EL (cell line): ENCODE measurements at places on chromosomes 6 and 20.

DNA sequence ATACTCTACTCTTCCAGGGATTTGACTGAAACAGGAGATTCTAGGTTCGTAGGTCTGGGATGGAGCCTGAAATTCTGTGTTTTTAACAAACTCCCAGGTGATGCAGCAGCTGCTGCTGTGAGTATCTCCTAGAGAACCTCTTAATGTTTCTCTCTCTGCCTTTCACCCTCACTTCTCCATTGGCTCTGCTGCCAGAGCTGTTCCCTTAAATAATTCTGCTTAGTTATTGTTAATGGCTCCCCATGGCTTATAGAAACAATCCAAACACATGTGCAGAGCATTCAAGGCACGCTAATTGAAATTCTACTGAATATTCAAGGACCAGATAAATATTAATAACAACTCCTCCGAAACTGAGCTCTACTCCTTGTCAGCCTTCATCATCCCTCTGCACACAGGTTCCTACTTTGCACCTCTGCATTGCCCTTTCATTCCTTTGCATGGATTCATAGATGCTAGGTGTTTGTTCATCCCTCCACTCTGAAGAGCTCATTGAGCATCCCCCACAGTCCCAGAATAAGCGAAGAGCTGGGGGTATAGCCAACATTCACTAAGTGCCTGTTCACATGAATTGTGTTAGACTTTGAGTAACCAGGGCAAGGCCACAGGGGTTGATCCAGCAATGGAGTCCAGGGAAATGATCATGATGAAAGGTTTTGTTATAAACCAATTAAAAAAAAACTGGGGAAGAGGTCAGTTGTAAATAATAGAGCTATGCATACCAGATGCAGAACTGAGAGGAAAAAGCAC, 488.4 kb upstream of the JAG1 start:
- no peak for DNase-seq

- peak; percentile 47 for DNase-seq
Measured at GRCh38 chr6:42402184-42402583, 49.5 kb downstream of the TRERF1 start.

GRCh38 chr6:89079511-89080234, 878 bp upstream of the PNRC1 start:
- DNase-seq = peak; percentile 65

- DNase-seq = no peak
Measured at GRCh38 chr6:49649988-49650387, 13.3 kb upstream of the RHAG start.

GRCh38 chr20:44651684-44652423, at the start of gene ADA:
TSS of gene ADA (minus strand) at chr20:44651699. CDS start at chr20:44651607, 92 bp downstream.
- peak; percentile 64 for DNase-seq

DNA sequence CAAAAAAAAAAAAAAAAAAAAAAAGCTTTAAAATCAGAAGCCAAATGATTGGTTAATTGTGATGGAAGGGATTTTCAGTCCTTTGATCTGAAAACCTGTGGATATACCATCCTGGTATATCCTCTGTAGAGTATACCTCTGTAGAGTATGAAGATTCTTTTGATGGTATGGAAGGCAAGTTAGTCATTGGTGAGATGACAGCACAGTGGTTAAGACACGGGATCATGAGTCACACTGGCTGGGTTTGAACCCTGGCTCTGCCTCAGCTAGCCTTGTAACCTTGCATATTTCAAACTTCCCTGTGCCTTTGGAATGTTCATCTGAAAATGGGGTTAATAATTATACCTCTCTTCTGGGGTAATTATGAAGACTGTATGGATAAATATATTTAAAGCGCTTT, 179.3 kb downstream of the CARMIL1 start:
- DNase-seq = peak; percentile 88

- no peak for DNase-seq
Measured at GRCh38 chr6:7166410-7167293, 58.9 kb downstream of the RREB1 start.

DNA sequence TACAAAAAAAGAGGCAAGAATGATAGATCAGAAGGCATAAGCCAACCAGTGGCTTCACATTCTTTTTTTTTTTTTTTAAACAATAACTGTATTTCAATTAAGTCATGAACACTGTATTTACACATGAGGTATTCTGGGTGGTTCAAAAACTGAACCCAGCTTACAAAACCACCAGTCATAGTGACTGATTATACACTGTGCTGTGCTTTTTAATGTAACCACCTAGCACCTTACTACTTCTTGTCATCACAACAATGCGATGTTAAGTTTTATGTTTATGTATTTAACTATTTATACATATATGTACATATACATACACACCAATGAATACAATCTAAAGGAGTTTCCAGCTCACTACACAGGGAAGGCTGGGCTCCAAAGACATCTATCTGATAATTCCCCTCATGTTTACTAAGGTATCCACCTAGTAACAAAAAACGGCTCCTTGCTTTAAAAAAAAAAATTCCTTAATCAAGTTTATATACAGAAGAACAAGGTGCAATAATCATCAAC, 87.1 kb upstream of the PLN start:
- no peak for DNase-seq

DNA sequence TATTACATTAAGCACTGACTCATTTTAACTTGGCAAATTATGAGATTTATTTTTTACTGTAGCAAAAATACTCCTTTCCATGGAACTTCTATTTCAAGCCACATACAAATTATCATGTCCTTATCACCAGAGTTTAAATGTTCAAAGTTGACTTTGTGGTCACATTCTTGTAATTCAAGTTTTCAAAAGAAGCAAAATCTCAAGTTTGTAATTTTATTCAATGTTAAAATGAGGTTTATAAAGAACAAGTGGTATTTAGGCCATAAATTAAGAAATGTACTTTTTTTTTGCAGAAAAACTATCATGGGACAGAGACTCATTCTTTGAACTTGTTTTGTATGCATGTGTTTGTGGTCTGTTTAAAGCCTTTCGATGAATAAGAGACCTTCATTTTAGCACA, 811.5 kb downstream of the TENT5A start:
- DNase-seq = no peak

DNA sequence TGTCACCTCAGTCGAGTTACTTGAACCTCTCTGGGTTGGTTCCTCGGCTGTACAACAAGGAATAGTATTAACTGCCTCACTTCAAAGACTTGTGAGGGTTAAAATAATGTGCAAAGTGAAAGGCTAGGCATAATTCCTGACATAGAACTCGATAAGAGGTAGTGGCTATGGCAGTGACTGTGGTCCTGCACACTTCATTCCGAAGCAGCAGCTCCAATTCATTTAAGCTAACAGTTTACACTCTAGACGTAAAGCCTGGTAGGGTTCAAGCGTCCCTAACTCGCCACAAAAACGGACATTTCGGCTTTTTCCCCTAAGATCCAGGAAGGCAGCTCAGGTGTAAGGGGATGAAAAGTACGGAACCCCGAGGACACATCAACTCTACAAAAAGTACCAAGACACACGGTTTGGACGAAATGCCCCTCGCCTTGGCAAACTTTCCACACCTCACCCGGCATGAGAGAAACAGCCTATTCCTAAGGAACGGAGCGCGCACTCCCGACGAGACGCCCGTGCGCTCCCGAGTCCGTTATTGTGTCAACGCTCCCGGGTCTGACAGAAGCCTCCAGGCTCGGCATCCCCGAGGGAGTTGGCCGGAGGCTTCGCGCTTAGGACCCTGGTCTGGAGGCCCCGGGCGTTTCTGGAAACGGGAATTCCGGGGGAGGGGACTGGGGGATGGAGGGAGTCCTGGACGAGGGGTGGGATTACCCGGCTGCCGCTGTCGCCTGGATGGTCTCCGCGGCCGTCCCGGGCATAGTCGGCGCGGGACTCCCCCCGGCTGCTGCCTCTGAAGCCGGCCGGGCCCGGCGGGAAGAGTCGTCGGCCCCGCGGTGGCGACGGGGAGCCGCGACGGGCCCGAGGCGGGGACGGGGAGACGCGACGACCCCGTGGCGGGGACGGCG, 937 bp downstream of the ZNF318 start:
- peak; percentile 54 for DNase-seq

GRCh38 chr20:62624325-62624690, 18.0 kb upstream of the SLCO4A1 start:
- DNase-seq = no peak

DNA sequence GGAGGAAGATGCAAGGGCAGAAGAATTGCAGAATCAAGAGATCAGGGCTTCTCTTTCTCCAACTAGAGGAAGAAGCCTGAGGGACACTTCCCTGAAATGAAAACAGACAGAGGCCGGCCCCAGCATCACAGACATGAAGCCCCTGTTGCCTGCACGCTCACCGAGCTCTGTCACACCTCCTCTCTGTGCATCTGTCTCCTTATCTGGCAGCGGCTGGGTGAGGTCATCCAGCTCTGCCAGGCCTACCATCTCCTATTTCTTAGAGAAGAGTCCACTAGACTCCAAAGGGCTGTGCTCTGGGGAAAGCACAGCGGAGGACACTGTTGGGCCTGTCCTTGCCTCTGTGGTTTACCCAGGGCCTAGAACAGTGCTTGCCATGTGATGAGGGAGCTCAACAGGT, 71.9 kb upstream of the MLN start:
- no peak for DNase-seq

GRCh38 chr6:143674483-143675381, 3.0 kb upstream of the PHACTR2 start:
- DNase-seq = no peak

DNA sequence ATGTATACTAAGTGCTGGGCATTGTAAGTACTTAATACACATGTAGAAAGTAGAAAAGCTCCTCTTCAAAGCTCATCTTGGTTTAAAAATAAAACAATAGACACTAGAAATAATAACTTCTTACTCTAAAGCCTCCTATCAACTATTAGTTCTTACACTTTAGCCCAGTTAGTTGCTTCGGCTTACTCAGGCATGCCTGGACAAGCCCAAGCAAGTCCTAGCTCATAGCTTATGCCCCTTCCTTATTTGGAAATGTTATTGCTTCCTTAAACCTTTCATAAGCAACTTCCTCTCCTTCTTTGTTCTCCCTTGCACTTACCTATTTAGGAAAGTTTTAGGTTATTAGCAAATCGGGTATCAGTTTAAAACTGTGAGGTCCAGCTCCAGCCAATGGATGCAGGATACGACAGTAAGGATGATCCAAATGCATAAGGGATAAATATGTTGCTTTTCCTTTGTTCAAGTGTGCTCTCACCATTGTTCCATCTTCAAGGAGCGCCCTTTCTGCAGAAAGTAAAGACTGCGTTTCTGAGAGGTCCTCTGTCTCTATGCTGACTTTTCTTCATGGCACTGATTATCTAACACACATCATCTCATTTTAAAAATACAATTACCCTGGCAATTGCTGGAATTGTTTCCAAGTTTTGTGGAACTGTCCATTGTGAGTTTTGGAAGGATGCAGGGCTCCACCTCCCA, 12.3 kb downstream of the TMEM30A start:
- DNase-seq = no peak

DNA sequence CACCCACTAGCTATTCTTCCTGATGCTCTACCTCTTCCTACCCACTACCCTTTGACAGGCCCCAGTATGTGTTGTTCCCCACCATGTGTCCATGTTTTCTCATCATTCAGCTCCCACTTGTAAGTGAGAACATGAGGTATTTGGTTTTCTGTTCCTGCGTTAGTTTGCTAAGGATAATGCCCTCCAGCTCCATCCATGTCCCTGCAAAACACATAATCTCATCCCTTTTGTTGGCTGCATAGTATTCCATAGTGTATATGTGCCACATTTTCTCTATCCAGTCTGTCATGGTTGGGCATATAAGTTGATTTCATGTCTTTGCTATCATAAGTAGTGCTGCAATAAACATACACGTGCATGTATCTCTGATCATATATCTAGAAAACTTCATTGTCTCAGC, 218.3 kb upstream of the STXBP5 start:
- DNase-seq = no peak

- DNase-seq = no peak
Measured at GRCh38 chr20:62049342-62050165, 16.1 kb downstream of the TAF4 start.

DNA sequence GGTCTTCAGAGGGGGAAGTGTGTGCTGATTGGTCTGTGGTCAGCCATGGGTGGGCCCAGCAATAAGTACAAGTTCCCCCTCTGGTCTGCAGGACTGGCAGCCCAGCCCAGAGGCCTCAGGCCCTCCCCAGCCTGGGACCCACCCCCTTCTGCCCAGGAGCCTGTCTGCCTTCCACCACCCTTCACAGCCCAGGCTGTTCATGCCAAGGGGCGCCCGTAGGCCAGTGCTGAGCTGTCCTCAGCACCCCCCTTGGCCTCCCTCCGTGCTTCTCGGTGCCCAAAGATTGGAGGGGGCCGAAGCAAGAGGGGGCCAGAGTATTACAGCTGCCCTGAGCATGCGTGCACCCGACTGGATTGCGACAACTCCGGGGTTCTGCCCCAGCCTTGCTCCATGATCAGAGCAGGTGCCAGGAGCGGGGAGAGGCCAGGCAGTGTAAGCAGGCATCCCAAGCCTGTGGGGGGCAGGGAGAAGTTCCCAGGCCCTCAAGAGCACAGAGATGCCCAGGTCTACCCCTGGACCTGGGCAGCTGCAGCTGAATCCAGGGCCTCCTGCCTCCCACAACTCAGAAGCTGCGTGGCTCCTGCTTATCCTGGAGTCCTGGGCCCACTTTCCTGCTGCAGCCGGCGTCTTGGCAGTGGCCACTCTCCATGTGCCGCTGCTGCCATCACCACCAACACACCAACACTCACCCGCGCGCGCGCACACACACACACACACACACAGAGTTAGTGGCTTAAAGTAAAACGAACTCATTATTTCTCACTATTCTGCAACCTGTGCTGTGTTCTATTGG, 33.3 kb downstream of the CST9L start:
- no peak for DNase-seq

- peak; percentile 94 for DNase-seq
Measured at GRCh38 chr6:149963462-149964307, at the start of gene ULBP1. TSS of gene ULBP1 (plus strand) at chr6:149963943. CDS start at chr6:149964050, 107 bp downstream.

DNA sequence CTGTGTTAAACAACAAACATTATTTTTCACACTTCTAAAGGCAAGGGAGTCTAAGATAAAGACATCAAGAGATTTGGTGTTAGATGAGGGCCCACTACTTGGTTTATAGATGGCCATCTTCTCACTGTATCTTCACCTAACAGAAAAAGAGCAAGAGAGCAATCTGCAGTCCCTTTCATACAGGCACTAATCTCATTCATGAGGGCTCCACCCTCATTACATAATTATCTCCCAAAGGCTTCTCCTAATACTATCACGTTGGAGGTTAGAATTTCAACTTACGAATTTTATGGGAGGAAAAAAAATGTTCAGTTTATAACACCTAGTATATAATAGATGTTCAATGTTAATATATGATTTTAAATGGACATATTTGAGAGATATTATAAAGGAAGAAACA, 45.6 kb downstream of the HDAC2 start:
- no peak for DNase-seq

DNA sequence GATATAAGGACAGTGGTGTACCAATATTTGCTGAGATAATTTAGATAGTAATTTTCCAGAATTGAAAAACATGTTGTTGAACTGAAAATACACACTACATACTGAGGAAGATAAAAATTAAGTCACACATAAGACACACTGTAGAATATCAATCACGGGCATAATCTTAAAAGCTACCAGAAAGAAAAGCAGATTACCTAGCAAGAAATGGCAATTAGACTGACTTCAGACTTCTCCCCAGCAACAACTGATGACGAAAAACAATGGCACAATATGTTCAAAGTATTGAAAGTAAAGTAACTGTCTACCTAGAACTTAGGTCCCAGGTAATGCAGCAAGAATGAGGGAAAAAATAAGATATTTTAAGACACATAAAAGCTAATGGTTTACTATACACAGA, 46.5 kb downstream of the NOL7 start:
- no peak for DNase-seq
